ENCODE measurements at places on chromosomes 12 and 14.

DNA sequence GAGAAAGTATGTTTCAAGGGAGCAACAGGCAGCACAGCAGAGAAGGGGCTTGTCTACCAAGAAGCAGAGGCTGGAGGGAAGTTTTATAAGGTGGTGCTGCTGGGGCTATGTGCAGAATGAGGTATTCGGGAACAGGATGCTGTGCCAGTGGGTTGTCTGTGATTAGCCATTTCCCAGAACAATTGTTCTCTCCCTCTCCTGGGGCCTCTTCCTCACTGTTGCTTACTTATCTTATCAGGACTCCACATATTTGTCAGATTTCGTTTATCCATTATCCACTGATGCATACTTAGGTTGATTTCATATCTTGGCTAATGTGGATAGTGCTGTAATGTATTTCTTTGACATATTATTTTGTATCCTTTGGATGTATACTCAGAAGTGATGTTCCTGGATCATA, 195.1 kb upstream of the RTL1 start:
- DNase-seq = no peak

DNA sequence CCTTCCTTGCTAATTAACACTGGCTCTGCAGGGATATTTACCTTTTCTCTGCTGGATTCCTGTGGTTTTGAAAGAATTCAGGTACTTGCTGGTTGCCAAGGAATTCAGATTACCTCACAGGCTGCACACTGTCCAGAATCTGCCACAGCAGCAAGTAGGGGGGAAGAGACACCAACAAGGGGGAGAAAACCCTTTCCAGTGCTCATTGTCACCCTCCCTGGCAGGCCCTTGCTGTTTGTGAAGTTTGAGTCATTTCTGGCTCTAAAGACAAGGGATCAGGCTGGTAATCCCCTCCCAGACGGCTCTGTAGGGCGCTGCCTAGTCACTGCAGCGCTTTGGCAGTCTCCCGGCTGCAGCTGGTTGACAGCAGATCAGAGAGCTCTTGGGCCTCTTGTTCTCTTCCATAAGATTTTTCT, 50.8 kb downstream of the TTLL5 start:
- no peak for DNase-seq

- no peak for DNase-seq
Measured at GRCh38 chr12:52629281-52630007, 11.1 kb upstream of the KRT73 start.

GRCh38 chr14:91830777-91831176, 36.6 kb downstream of the TC2N start:
- peak; percentile 88 for DNase-seq

DNA sequence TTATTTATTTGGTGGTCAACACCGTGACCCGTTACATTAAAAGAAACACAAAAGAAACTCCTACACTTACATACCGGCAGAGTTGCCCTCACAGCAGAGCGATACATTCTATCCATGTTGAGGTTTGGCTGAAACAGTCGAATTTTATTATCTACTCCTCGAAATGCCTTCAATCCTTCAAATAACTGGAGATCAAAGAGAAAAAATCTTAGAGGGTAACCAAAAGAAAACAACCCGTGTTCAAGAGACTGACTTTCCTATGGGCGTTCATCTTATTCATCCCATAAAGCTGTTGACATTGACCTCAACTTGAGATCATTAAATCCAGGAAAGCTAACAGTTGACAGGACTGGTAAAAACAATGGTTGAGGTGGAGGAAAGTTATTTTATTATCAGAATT, 67.7 kb downstream of the BCAT1 start:
- DNase-seq = no peak

- DNase-seq = peak; percentile 77
Measured at GRCh38 chr12:47837190-47838171, 17.8 kb upstream of the HDAC7 start.

GRCh38 chr12:99523853-99524252, 123.7 kb upstream of the GARIN6 start:
- DNase-seq = no peak

DNA sequence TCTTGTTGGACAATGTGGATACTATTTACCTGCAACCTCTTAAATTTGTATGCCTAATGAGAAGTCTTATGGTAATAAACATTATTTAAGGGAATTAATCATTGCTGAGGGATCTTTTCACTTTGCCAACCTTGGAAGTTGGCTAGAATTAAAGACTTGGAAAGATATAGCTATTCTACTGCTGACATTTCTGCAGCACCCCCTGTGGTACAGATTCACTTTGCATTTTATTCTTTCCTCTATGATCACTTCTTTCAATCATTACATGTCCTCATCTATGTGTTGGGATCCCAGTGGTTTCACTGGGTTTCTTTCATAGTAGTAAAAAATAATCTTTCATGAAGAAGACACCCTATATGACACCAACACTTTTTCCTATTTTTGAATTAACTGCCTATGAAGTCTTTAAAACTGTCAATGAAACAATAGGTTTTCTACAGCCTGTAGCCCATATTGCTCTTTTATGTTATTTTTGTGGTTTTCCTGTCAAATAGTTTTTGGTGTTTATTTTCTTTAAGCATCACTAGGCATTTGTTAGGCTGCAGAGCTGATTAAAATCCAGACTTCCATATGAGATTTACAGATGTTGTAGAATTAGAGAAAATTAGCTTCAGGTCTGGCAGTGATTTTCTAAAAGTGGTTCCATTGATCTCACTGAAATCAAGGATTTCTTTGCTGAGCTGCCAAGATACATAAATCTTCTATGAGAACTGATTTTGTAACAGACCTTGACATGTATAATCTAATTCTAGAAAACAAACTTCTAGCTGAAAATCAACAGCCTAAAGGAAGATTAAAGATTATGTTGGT, 256.1 kb downstream of the NAV3 start:
- no peak for DNase-seq

DNA sequence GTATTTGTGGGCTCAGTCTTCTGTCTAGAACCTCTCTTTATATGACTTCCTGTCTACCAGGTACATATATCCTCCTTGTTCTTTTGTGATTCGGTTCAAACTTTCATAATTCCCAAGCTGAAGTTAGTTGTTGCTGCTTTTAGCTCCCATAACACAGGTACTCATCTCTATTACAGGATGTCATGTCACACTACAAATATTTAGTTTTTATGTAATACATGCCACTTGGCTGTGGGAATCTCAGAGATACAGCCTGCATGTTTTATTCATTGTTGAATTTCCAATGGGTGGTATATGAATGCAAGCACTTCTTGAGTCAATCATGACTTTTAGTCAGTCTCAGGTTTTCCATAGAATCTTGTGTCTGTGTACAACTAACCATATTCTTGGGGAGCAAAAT, 122.7 kb downstream of the SINHCAF start:
- DNase-seq = no peak

GRCh38 chr14:56162476-56162875, 44.3 kb downstream of the PELI2 start:
- no peak for DNase-seq

DNA sequence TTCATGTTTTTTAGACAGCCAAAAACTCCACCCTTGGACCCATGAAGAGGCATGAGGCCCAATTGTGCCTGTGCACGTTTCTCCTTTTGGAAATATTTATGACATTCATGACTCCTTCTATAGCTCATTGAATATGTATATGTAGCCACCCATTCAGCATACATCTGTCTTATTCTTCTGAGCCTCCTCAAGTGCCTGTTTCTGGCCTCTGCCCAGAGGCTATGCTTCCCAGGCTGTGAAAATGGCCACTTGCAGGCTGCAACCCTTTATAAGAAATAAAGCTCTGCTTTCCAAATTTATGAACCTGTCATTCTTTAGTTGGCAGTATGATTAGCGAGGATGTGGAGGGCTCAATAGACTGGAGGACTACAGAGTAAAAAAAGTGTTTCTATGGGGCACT, 35.3 kb downstream of the TSPAN19 start:
- no peak for DNase-seq

DNA sequence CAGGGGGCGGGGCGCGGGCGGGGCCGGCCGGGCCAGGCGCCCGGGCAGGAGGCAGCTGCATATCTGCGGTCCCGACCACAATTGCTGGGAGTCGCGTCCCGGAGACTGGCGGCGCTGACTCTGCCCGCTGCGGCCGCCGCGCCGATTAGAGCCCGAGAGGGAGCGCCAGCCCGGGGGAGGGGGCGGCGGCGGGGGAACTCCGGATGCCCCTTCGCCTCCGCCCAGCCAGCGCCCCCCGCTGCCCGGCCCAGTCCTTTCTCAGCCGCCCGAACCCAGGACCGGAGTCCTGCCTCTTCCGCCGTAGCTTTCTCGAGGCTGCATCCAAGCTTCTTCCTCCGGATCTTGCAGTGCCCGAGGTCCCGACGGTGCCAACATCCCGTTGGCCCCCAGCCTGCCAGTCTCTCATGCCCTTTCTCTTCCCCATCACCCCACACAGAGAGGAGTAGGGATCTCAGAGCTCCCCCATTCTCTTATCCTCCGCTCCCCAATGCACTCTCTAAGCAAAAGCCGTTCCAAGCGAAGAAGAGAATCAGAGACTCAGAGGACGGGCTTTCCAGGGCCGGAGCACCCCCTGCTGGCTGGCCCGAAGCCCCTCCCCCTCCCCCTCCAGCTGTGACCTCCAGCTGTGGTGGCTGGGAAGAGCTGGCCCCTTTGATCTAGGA, 8.8 kb upstream of the SP7 start:
- DNase-seq = peak; percentile 26

GRCh38 chr14:89866458-89866857, 88.1 kb downstream of the EFCAB11 start:
- no peak for DNase-seq

- DNase-seq = no peak
Measured at GRCh38 chr12:123602651-123603195, 824 bp downstream of the DDX55 start.

GRCh38 chr14:104977681-104978653, at the start of gene AHNAK2:
Gene AHNAK2 (minus strand): TSS chr14:104978374. CDS start chr14:104978237, 137 bp downstream.
- DNase-seq = peak; percentile 76

DNA sequence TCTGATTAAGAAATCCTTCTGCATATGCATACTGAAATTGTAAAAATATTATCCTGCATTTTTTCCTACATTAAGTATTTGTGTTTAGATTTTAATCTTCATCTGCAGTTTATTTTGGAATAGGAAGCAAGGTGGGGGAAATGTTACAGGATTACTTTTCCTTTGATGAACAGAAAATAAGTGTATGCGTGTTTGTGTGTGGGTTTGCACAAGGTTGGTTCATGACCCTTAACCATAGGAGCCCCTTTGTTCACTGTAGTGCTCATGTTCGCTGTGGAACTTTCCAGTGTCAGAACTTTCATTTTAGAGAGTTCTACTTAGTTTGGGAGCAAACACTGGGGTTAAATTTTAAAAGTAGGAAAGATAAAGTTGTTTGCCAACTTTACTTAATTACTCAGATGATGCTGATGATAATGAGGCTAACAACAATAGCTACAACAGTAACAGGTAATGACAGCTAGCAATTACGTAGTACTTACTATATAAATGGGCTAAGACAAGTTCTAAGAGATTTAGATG, 6.4 kb upstream of the A2M start:
- no peak for DNase-seq

- no peak for DNase-seq
Measured at GRCh38 chr12:96658075-96658474, 168.7 kb downstream of the CFAP54 start.

- no peak for DNase-seq
Measured at GRCh38 chr14:84273181-84273580, 1256.8 kb upstream of the FLRT2 start.

DNA sequence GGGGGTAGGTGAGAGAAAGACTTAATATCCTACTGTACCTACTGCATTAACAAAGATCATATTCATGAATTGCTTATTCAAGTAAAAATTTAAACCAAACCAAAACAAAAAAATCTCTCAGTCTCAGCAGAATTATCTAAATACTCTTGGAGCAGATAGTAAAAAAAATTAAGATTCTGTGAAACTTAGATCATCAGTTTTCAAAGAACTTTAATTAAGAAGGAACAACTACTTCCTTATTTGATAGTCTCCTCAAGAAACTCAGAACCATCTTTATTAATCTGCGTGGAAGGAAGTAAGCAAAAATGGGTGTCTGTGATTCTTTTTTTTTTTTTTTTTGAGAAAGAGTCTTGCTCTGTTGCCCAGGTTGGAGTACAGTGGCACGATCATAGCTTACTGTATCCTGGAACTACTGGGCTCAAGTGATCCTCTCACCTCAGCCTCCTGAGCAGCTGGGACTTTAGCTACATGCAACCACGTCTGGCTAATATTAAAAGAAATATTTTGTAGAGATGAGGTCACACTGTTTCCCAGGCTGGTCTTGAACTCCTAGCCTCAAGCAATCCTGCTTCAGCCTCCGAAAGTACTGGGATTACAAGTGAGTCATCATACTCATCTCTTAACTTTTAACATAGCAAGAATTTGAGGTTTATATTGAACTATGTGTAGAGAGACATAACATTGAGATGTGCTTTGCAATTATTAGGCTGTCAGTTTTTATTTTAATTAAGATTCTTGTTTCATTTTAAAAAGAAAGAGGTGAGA, 37.4 kb downstream of the GAS2L3 start:
- no peak for DNase-seq

- DNase-seq = no peak
Measured at GRCh38 chr12:101110866-101111265, 99.2 kb downstream of the SLC5A8 start.

DNA sequence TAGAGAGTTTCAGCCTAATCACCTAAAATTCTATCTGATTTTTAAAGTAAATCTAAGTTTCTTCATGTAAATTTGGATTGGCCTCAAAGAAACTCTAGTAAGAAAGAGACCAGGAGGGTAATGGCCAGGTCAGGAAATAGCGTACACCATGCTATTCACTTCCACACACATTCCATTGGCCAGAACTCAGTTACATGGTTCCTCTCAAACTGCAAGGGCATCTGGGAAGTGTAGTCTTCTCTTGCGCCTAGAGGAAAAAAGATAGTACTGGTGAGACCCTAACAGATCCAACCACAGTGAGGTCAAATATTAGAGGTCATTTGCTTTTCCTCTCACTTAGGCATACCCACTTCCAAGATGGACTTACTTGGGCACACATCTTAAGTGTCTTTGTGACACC, 39.1 kb downstream of the MBIP start:
- DNase-seq = no peak

DNA sequence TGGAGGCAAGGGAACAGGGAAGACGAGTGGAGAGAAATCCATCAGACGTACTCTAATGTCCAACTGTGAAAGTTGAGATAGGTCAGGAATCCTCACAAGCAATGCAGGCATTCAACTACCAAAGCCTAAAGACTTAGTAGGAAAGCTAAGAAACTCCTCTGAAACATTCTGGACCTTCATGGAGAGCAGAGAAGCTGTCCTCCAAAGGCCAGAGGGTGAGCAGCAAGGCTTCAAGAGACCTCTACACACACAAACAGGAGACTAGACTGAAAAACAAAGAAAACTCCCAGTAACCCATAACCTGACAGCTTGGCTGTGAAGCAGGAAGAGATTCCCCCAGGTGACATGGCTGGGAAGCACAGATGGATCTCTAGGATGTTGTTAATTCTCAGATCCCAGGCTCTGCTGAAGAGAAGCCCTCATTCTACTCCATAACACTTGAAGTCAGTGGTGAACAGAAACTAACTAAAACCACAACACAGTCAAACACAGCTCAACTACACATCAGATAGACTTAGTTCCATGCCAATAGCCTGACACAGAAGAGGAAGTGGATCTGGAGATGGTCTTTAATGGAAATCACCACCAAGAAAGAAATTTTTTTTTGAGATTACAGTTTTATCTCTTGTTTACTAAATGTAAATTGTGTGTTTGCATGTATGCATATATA, 23.2 kb upstream of the LYZ start:
- no peak for DNase-seq
